ENCODE measurements at places on chromosomes 2 and 18.

DNA sequence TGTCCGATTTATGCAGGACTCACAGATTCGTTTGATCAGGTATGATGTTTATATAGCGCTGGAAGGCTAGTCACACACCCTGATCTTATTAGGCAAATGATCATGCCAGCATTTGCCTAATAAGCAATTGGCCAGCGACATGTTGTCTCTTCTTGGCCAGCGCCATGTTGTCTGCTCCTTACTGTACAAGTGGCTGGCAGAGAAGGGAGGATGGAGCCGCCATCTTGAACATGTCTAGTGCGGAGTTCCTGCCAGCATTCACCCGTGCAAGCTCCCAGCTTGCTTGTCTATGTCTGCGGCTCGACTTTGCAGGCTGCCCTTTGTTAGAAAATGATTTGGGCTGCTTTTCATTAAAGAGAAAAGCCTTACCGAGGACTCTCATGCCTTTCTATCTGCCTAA lies 106.3 kb downstream of the TFCP2L1 start:
- no peak for DNase-seq

GRCh38 chr18:63162271-63163014 lies 157.1 kb downstream of the BCL2 start:
- DNase-seq = no peak

DNA sequence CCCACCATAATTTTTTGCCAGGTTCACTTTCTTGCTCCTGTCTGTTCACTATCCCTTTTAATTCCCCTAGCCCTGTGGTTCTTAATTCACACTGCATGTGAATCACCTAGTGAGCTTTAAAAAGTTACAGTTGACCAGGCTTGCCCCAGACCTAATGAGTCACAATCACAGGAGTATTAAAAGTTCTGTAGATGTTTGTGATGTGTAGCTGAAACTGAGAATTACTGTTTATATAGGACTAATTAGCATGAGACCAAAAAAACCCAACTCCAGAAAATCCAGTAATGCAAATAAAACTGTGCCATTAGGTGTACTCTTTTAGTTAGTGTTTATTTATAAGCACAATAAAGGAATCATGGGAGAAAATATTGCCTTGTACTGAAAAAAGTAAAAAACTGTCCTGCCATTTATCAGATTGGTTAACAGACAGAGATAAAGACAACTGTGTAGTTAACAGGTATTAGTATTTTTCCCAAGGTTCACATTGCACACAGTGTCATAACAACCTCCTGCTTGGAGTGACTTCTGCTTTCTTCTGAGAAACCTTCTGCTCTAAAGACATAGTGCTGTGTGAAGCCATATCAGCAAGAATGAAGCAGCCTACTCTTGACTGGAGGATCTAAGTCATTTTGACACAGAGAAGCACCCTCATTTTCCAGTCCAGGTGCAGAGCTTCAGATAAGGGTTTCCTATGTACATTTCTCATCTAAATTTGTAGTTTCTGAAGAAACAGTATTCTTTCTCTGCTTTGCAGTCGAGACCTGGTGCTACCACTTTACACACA lies 39.0 kb downstream of the VAPA start:
- DNase-seq = no peak

- DNase-seq = no peak
These were observed 94.8 kb upstream of the CREB1 start for GRCh38 chr2:207434899-207435465.

DNA sequence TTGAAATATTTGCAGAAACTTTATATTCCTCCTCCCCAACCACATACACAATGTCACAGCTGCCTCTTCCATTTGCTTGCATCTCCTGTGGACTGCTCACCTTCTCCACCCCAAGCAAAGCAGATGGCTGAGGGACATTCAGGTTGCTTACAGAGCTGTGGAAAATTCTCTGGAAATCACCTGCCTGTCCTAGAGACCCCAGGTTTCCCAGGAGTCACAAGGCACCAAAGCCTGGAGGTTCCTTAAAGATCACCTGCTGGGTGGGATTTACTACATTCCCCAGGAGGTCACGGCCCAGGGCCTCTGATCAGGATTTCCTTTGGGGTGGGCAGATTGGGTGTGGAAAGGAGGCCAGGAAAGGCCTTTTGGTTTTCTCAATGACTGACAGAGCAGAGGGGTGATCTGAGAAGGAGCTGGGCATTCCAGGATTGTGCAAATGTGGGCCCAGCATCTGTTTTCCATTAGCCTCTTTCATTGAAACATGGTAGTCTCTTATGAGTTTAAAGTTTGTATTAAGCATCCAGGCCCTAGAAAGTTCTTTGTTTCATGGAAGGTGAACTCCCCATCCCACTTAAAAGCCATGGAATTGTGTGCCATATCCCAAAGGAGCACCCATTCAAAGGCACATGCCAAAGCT lies 410.7 kb upstream of the TNP1 start:
- DNase-seq = no peak

DNA sequence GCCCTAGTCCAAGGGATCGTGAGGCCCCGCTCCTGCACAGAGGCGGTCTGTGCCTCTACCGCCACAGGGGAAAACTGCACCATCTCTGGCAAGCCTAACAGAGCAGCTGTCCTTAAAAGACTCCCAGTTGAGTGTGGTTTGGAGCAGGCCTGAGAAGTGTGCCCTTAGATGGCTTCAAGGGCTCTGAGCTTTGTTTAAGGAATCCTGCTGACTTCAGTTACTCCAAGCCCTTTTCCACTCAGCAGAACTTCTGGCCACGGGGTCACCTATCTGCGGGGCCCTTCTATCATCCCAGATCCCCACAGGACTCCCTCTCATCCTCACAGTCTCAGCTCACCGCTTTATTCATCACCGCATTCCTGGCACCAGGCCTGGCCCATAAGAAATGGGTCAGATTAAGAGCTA lies 131.5 kb downstream of the CCDC74A start:
- no peak for DNase-seq

- no peak for DNase-seq
These were observed 13.5 kb upstream of the TWSG1 start for GRCh38 chr18:9321017-9321452.

GRCh38 chr2:63846487-63846886 lies 4.8 kb downstream of the UGP2 start:
- DNase-seq = no peak

- no peak for DNase-seq
These were observed 784 bp downstream of the WDR33 start for GRCh38 chr2:127810156-127810618.

- no peak for DNase-seq
These were observed 71.7 kb downstream of the PTRHD1 start for GRCh38 chr2:24721470-24721869.

DNA sequence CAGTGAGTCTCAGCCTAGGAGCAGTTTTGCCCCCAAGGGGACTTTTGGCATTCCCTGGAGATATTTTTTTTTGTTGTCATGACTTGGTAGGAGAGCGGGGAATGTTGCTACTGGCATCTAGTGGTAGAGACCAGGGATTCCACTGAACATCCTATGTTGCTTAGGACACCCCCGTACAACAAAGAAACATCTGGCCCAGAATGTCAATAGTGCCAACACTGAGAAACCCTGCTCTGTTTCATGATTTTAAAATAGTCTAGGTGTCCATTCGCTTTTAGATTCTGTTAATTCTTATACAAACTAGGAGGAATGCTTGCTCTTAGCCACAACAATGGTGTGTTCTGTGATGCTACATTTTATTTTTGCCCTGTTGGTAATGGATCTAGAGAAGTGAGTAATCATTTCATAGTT lies 225.8 kb upstream of the SIX3 start:
- no peak for DNase-seq

DNA sequence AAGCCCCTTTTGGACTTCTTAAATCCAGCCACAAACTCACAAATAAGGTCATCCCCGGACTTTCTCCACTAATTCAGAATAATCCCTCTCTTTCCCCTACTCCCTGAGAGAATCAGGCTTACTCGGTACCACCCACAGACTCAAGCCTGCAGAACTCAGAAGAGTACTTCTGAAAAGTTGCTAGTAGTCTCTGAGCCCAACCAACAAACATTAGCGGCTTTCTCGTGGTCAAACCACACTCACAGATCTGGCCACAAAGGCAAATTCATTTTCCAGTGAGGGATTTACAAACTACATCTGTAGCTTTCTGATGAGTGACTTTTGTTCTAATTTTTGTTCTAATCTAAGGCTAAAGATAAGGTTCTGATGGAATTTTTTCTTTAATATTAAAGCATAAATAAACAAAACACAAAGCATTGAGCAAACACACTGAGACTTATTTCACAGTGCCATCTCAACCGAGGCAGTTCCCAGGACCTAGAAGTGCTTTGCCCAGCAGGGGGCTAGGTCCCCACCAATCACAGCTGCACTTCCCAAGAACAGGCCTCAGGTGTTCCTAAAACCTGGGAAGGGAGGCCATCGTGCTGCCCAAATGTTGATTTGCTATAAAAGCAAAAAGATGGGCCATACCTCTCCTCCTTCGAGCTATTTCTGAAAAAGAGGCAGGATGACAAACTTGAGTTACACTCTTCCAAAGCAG lies 110.7 kb downstream of the COLEC12 start:
- no peak for DNase-seq

GRCh38 chr2:233130481-233131020 lies 70.4 kb downstream of the INPP5D start:
- DNase-seq = no peak

GRCh38 chr2:157822993-157823392 lies 53.1 kb downstream of the ACVR1 start:
- no peak for DNase-seq

- DNase-seq = no peak
These were observed 4.1 kb upstream of the SLC39A10 start for GRCh38 chr2:195652911-195653310.

- no peak for DNase-seq
These were observed 28.4 kb downstream of the ACTR2 start for GRCh38 chr2:65256054-65256453.

DNA sequence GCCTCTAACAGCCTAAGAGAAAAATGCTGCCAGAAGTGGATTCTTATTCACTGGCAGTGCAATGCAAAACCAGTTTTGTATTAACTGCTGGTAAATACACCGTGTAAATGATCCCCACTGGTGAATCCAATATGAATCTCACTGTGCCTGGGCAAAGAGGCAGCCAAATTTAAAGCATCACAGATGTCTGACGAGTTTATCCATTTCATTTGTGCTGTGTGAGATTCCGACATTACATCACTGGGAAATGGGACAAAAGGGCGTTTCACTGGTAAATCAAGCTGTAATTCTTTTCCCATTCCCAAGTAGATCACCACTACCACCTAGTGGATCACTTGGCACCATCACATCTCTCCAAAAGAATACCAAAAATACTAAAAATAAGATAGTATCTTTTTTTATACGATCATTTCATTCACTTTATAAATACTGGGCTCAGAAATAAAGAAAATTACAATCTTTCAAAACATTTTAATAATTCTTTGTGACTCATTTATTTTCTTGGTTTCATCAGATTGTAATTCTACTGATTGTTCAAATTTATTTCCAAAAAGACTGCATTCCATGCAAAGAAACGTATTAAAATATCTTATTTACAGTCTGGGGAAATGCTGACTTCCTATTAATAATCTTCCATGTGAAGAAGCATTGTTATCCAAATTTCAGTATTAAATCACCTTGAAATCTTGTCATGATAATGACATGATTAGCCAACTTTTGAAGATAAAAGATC lies 125.6 kb downstream of the GRB14 start:
- DNase-seq = no peak

DNA sequence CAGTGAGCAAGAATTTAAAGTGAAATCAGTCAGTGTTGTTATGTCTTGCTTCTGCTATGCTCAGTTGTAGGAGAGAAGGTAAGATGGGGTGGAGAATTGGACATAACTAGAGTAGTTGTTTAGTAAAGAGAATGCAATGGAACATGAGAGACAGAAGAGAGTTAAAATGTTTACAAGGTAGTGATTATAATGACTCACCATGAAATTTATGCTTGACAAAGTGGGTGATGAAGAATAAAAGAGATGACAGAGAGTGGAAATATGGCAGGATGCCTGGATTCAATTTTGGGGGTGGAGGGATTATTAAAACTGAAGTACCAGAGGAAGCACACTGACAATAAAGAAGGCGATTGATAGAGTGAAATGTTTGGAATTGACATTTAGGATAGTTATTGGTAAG lies 10.6 kb downstream of the SCG2 start:
- no peak for DNase-seq

DNA sequence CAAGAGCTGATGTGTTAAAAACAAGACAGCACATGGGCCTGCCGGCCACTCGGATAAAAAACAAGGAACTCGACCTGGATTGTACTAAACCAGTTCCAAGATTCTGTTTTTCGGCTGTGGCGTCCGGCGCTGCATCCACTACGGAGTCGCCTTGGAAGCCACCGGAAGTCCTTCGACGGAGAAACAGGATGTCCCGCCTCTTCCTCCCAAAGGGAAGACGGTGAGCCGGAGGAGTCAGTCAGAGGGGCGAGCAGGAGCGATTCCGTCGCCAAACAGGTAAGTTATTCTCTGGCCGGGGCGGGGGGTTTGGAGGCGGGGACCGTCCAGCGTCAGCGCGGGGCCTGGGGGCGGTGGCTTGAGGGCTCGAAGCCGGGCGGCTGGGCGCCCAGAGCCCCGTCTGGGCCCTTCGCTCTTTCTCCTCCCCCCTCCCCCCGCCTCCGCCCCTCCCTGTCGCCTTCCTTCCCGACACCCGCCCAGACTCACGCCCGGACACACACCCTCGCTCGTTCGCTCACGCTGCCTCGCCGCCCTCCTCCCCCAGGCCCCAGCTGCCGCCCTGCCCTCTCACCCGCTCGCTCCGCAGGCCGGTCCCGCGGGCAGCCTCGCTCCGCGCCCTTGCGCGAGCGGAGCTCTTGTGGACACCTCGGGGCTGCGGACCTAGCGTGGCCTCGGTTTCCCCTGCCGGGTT lies at the start of gene ZNF407:
Gene ZNF407, plus strand, starts transcription at position 209 of the 688 bp plus-strand sequence. CDS start 33,150 bp downstream, outside the sequence.
- peak; percentile 81 for DNase-seq

- DNase-seq = no peak
These were observed 237.5 kb downstream of the TWIST2 start for GRCh38 chr2:239085201-239085992.

DNA sequence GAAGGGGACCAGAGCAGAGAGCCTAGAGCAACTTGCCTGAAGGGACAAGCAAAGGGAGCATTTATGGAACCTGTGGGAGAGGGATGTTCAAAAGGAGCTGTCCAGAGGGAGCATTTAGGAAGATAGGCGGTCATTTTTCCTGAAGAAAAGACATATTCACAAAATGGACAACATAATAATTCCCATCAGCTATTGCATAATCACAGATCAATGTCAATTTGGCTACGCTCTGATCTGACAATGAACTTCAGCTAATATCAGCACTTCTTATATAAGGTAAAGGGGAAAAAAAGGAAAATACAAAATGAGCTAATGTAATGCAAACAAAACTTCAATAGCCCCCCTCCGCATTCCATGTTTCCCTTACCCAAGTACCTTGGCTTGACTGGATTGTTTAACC lies 291.1 kb upstream of the CDH7 start:
- DNase-seq = no peak

All from NCI-H187 (cell line).